Mesothelial cell of epicardium (in vitro differentiated cells): ENCODE measurements at places on chromosomes 2 and 18.

GRCh38 chr2:64990876-64991275, 1.7 kb downstream of the SLC1A4 start:
- DNase-seq = no peak

- no peak for DNase-seq
Measured at GRCh38 chr2:149170156-149170555, 131.7 kb downstream of the LYPD6B start.

- DNase-seq = no peak
Measured at GRCh38 chr2:26273501-26273900, 28.8 kb downstream of the HADHB start.

DNA sequence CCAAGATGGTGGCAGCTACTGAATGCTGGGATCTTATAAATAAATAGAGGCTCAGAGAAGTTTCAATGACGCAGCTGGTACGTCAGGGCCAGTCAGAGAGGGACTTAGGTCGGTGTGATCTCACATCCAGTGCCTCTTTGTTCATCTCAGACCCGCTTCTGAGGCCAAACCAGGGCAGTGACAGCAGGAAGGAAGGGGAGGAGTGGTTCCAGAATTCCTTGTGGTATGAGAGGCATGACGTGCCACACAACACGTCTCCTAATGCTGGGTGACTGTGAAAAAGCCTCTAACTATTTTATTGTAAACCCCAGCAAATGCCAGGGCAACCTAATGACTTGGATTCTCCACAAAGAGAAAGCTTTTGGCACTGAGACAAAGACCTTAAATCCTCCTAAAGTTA, 423.3 kb downstream of the LPIN1 start:
- DNase-seq = no peak

DNA sequence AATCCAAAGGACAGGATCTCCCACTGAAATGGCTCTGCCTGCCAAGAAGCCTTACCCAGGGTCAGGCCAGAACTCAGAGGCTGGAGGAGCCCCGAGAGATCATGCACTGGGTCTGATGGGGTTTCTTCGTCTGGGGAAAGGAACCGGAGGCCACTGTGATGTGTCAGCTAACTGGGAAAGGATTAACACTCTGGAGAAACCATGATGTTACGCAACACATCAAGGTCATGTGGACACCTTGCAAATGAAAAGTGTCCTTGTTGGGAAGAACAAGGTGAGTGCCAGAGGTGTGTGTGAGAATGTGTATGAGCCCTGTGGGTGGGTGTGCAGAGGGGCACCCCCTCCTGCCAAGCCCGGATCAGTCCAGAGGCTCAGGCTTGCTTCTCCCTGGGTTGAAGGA, 86.9 kb downstream of the CRACDL start:
- DNase-seq = no peak

DNA sequence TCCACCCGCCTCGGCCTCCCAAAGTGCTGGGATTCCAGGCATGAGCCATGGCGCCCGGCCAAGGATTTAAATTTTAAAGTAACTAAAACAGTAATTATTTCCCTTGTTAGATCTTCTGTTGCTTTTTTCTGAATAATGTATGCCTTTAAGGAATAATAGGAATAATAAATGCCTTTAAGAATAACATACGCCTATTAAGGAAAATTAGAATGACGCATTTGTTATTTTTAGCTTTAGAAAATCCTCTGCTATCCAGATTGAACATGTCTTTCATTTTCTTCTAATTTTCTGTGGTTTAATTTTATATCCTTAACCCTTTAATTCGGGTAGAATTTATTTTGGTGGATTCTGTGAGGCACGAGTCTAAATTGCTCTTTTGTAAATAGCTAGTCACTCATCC, 23.1 kb upstream of the TMBIM1 start:
- no peak for DNase-seq

DNA sequence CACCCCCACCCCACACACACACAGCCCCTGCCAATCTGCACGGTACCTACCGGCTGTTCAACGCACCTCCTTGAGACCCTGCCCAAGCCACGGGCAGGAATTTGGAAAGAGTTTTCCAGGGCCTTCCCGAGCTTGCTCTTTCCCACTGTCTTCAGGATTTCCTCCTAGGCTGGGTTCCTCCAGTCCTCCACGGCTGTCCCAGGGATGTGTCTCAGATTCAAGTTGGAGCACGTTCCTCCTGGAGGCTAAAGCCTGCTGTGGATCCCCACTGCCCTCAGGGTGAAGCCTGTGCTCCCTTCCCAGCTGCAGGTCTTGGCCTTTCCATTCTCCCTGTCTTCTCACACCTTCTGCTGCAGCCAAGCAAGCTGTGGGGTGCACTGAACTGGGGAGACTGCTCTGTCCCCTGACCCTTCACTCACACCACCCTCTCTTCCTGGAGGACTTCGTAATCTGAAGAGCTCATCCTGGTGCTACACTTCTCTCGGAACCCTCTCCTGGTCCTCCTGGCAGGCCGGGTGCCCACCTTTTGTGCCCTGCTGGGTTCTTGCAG, 54.9 kb upstream of the HS6ST1 start:
- no peak for DNase-seq
